Psoas muscle (tissue), 8 donors: ENCODE measurements at places on chromosomes 2 and 18. TPM values are rescaled to one million over a fixed set of nuclear protein-coding genes. Genes with fewer than 3 reads are reported as not detected.
A peak's percentile ranks its signal among the peaks of the same experiment; 100 is the strongest.

- peak; percentile 42 for DNase-seq
Measured at GRCh38 chr2:186887107-186888090, 38.4 kb upstream of the ZSWIM2 start.

DNA sequence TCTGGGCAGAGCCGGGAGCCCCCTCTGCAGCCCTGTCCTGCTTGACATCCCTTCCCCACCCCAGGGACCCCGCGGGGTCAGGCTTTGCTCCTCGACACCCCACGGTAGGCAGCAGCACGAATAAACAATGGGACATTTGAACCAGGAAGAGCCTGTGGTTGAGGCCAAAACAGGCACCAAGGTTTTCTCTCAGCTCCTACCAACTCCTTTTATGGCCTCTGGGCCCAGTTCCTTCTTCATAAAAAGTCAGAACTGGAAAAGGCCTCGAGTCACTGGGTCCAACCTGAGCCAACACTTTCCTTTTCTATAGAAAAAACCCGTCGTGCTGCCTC, 20.6 kb downstream of the TEX44 start:
- no peak for DNase-seq

GRCh38 chr2:233210281-233210680, 41.2 kb upstream of the ATG16L1 start:
- no peak for DNase-seq

GRCh38 chr18:54740136-54740846, 88.0 kb upstream of the RAB27B start:
- DNase-seq, result no peak

DNA sequence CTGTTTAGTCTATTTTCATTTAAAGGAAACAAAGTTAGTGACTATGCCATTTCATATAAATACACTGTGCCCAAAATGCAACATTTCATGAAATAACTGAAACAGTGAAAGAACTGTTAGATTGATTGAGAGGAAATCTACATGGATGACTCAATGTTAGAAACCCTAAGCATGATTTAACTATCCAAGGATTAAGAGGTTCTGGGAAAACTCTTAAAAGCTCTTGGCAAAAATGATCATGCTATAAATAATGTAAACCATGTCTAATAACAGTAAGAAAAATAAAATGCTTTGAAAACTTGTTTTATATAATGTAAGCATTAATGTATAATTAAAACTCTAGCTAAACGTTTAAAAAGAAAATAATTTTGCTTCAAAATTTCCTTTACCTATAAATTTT, 23.5 kb downstream of the MMADHC start:
- no peak for DNase-seq

DNA sequence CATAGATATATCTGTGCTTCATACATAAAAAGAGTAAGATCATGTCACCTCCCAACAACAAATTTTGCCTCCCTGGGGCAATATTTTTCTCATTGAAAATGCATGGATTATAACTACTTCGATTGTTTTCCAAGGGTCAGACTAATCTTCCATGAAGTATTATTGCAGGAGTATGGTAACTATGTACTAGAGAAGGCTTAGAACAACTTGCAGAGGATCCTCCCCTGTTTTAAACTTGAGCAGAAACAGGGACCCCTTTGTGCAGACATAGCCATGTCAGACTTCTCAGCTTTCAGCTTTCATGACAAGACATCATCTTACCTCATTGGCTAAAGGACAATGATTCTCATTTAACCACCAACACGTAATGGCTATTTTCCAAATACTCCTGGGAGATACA, 13.2 kb upstream of the RAB27B start:
- no peak for DNase-seq

- DNase-seq, result no peak
Measured at GRCh38 chr2:133362061-133362476, 206.2 kb downstream of the NCKAP5 start.

DNA sequence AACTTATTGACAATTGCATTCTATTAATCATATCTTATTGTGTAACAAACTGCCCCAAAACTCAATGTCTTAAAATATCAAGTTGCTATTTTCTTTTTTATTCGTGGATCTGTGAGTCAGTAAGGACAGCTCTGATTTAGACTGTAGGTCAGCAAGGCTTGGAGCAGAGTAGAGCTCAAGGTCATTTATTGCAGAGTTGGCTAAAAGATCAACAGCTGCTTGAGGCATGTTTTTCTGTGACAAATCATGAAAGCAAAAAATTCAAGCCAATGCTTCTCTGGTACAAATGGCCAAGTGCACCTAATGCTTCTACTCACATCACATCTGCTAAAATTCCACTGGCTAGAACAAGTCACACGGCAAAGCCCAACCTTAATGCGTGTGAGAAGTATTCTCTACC, 497.7 kb upstream of the LRATD1 start:
- DNase-seq, result no peak

DNA sequence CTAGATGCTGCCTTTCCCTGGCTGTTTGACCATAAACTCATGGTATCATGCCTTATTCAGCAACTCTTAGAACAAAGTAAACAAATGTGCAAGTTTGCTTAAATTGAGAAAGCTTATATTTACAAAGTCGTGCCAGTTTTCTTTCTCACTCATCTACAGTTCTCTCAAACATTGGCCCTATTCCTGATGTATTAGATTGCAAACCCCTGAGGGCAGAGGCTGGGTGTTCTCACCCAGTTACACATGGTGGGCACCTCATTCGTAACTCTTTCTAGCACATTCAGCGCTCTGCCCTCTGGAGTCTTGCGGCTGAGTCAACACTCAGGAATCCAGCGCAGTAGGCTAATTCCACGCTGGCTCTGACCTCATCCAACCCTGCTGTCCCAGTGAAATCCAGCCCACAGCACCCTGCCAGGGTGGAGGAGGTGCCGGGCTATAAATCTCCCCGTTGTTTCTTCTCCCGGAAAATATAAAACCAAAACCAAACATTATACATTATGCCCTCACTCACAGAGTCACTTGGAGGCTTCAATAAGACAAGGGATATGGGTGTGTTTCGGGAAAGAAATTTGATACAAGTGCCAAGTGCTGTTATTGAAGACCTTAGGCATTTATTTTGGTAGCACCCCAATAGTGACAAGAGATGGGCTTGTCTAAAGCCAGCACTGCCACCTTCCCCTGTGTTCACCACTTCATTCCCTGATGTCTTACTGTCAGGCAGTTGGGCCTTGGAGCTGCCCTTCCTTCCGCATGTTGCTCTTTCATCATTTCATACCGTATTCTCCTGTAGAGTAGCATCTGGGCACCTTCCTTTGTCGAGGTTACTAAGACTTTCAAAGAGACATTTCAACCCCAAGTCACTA, 287.4 kb downstream of the PRKCE start:
- peak; percentile 73 for DNase-seq

- DNase-seq, result no peak
Measured at GRCh38 chr2:24883946-24884345, 36.1 kb downstream of the ADCY3 start.

GRCh38 chr18:42052122-42052708, 97.2 kb downstream of the PIK3C3 start:
- DNase-seq, result no peak

DNA sequence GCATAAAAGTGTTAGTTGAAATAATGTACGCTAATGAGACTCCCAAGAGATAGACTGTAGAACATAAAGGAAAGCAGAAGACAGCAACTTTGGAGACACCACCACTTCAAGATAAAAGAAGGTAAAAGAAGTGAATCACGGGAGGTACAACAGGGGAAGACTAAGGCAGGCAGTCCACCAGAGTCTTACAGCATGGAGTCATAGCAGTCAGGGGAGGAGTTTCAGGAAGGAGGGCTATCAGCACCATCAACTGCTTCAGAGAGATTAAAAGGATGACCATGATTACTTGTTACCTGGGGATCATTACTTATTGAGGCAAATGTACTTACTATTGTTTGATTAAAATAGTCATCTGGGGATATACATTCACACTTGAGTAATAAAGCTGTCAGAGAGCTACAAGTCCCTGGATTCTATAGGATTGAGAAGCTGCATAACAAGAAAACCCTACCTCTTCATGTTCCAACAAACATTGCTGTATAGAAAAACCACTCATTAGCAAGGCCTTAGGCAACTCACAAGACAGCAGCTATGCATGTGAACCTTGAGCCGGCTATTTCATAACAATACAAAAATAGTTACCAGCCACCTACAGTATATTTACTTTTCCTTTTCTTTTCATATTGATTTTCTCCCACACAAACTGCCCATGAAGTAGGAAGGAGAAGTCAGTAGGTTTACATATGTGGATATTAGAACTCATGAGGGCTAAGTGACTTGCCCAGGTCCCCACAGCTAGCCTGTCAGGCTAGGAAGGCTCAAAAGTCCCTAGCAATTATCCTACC, 101.7 kb downstream of the PDE11A start:
- no peak for DNase-seq

DNA sequence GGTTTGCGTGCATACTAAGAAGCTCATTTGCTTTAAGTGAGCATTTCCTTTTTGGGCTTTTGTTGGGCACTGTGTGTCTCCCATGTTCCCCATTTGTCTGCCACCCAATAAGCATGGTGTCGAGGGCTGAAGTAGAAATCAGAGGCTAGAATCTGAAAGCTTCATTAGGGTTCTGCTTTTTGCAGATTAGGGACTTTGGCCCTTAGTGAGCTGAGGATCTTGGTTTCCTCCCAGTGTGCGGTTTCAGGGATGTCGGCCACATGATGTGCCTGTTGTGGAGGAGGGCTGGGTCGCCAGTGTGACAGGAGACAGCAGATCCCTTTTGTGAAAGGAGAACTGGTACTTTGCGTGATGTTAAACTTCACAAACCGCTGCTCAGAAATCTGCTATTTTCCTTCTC, 41.1 kb downstream of the PLEKHB2 start:
- no peak for DNase-seq

DNA sequence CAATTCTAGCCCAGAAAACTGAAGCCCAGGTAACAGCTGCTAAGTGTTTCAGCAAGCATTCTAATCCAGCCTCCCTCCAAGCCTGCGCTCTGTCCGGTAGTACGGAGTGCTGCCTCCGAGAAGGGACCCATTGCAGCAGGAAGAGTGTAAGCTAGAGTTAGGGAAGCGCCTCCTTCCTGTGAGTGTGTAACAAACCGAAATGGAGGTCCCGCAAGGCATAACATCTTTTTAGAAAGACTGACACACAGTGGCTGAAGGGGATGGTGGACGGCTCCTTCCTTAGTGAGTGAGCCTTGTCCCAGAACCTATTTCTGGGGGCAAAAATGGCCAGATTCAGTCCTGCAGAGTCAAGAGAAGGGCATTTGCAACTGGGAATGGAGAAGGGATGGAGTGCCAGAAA, 12.2 kb downstream of the PKDCC start:
- DNase-seq, result no peak

DNA sequence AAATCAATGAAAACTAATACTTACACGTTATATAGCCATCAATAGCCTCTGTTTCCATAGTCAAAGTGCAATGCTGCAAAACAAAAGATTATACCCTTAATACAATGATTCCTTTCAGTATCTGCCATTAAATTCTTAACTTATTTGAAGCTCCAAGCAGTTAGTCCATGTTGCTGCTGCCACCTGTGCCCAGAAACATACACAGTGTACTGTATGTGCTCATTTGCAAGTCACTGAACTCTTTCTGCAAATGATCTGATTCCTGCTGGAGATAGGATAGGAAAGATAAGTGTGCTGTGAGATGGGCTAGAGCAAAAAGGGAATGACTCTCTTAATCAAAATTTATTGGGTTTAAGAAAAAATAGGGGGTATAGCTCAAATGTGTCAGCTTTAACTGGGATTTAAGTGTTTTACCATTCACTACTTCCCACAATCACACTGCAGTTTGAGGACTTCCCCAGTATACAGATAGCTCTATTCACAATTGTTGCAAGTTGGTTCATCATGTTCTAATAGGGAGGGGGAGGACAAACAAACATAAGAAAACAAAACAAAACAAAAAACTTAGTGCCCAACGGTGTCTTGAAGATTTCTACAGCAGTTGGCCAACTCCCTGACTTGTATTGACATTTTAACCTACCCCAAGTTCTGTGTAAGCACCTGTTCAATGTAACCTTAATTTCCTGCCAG, 2.7 kb downstream of the IKZF2 start:
- DNase-seq, result no peak

GRCh38 chr2:122486705-122487415, 731.4 kb downstream of the TSN start:
- DNase-seq, result no peak

DNA sequence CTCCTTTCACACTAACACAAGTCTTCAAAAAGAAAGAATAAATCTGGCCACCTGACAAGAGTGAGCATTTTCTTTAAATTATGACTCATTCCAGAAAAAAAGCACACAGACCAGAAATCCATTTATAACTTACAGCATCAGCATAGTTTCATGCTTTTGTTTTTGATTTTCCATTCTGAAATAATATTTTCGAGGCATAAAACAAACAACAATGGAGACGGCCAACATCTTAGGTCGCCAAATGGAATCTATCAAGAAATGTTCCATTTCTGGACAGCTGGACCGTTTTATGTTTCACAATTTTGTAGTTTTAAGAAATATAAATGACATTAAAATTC, 165.4 kb upstream of the ZFP36L2 start:
- DNase-seq, result no peak

DNA sequence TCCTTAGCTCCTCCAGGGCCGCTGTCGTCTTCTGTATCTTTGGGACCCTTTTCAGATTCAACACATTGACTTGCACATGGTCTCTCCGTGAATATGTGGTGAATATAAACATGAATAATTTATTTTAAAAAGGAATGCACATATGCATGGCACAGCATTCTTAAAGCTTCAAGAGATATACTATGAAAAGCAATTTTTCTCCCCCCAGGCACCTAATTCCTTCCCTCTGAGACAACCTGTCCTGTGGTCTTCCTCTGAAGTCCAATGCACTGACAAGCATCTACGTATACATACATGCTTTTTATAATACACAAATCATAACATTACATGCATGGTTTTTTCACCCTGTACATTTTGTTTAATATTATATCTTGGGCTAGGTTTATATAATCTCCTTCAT, 285.1 kb downstream of the MYT1L start:
- no peak for DNase-seq

DNA sequence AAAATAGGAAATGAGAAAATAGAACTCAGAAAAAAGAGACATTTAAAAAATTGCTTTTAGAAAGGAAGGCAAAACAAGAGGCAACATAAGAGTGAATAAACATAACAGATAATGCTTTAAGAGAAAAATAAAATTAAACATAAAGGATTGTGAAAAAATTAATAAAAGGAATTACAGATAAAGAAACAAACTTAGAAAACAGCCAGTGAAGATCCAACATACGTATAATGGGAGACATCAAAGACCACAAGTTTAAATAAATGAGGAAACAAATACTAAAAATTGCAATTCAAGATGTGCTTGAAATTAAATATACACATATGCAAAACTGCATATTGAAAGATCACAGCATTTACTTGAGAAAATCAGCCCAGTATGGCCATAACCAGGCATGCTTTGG, 448.9 kb downstream of the NBAS start:
- DNase-seq, result no peak

- no peak for DNase-seq
Measured at GRCh38 chr2:220104871-220105351, 477.5 kb downstream of the SLC4A3 start.

GRCh38 chr2:142875010-142875409, 2.5 kb upstream of the KYNU start:
- DNase-seq, result no peak

- no peak for DNase-seq
Measured at GRCh38 chr2:65345631-65346030, 86.8 kb downstream of the SPRED2 start.

- no peak for DNase-seq
Measured at GRCh38 chr2:174846941-174847938, 83.0 kb upstream of the CHRNA1 start.

The GAREM2 gene
- polyA plus RNA-seq, result 0.39 TPM

The CCDC121 gene
- 10.3 TPM for polyA plus RNA-seq

The TCF7L1 gene
- polyA plus RNA-seq, result 2.1 TPM

The HES6 gene
- 54.5 TPM for polyA plus RNA-seq

The CYP26B1 gene
- polyA plus RNA-seq, result 0.87 TPM

The ACMSD gene
- not detected for polyA plus RNA-seq

The IL36A gene
- not detected for polyA plus RNA-seq

The HEATR5B gene
- 3.0 TPM for polyA plus RNA-seq
